ENCODE measurements at places on chromosomes 13 and 19.

- no peak for DNase-seq
Measured at GRCh38 chr13:105565136-105565727, 970.2 kb downstream of the EFNB2 start.

- DNase-seq: no peak
Measured at GRCh38 chr19:51144482-51145045, 2.5 kb downstream of the SIGLEC7 start.

DNA sequence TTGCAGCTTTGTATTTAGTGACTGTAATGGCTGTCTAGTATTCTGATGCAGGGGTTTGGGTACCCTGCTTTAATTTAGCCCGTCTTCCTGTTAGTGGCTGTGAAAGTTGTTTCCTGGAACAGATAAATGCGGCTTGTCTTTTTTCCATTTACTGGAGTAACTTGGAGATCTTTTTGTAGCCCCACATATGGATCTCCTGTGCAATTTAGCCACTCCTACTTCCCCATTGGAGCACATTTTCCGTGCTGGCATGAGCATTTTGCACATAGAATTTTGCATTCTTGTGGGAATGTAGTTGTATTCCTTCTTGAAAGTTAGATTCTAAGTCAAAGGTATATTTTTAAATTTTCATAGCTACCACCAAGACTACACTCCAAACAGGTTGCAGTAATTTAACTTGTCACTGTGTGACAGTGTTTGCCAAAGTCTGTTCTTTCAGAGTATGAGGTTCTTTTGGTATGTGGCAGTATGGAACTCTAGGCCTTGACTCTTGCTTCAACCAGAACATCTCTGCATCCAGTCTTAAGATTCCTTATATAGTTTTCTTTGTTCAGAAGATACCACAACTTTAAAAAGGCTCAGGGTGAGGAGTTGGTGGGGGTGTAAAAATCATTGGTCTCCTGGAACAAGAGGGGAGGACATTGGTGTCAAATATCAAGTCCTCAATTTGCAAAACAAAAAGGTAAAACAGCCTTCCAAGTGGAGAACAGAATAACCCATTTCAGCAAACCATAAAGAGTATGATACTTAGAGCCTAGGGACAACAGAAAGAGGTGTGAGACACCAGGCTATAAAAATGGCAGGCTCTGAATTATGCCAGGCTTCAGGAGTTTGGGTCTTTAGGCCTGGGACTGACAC is 21.1 kb upstream of the CCDC97 start:
- no peak for DNase-seq

- no peak for DNase-seq
Measured at GRCh38 chr13:19836472-19836871, 27.0 kb downstream of the ZMYM5 start.

GRCh38 chr19:2047076-2047448 is 4.0 kb downstream of the MKNK2 start:
- no peak for DNase-seq

DNA sequence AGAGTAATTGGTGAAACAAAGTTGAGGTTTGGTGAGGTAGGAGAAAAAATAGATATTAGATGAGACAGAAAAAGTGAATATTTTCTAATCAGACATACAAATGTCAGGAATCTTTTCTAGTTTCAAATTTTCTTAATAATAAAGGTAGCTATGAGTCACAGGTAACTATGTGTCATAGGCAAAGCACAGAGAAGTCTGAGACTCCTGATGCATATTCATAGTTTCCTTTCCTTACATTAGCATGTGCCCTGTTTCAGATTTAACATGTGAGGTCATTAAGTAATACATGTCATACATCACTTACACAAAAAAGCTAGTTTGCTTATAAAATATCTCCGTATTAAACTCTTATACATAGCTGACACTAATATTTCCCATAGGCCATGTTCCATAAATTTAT is 1141.3 kb upstream of the PCDH20 start:
- DNase-seq: no peak

DNA sequence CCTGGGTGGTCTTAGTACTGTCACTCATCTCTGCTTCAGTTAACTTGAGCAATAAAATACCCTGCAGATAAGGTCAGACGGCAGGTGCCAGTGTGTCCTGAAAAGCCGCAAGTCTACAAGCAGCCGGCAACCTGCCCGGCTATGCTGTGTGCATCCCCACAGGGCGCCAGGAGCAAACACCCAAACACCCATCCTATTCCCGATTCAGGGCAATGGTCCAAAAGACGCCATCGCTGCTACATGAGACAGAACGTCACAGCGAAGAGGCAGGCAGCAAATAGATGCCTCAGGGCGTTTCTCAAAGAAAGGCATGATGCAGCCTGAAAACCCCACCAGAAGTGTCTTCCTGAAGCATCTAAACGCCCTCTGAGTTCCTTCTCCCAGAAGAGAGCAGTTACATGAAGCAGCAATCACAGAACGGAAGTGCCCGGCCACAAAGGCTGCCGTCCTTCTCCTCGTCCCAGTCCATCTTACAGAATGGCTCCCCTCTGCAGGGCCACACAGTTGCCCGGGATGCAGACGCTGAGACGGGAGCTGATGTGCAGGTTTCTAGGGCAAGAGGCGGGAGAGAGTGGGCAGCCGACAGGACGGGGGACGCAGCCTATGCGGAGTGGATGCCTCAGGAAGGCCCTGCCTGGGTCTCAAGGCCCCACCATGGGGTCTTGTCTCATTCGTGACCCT is 35.1 kb downstream of the RASA3 start:
- DNase-seq: no peak

DNA sequence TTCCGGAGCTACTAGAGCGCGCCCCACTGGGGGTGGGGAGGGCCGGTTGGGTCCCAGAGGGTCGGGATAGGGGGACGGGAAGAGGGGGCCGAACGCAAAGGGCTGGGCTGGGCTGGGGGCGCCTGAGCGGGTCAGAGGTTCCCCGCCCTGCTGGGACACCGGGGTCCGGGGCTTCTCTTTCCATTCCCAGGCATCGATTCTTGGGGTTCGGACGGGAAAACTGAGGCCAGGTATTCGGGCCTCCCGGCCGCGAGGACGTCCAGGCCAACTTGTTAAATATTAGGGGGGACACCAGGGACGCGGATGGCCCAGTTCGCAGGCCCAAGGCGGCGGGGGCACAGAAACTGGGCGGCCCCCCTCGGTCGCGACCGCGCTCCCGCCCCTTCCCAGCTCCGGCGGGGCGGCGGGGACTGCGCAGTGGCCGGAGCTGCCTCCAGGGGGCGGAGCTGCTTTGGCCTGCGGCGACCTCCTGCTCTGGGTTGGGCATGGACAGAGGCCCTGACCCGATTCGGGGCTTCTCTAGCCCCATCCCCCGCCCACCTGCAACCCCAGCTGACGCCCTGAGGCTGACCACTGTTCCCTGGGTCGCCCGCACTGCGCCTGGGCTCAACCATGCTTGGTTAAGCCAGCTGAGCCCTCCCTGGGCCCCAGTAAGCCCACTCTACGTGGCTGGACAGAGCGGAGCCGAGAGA is 1.2 kb upstream of the KLF16 start:
- no peak for DNase-seq
